Globus pallidus (tissue), 1 donor: ENCODE measurements at places on chromosomes 11 and 22.

DNA sequence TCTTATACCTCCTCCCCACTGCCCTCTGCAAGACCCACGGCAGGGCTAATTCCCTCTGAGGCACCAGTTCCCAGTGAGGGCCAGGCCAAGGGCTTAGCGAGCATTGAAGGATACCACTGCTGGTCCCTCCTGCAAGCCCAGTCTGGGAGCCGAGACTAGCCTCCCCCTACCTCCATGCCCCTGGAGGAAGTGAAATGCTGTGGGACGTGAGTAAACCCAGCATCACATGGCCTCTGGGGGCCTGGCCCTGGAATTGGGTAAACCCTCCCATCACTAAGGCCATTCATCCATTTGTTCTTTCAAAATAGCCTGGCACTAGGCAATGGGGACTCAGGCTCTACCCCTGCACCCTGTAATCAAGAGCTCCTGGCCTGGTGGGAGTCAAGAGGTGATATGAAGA is 24.7 kb downstream of the ARAP1 start:
- DNase-seq, result no peak

- DNase-seq, result no peak
These were observed 51.2 kb downstream of the KCNJ4 start for GRCh38 chr22:38403812-38404211.

GRCh38 chr22:37231406-37232139 is 12.5 kb downstream of the RAC2 start:
- no peak for DNase-seq

GRCh38 chr11:119175493-119176077 is 7.1 kb downstream of the NLRX1 start:
- DNase-seq, result no peak

DNA sequence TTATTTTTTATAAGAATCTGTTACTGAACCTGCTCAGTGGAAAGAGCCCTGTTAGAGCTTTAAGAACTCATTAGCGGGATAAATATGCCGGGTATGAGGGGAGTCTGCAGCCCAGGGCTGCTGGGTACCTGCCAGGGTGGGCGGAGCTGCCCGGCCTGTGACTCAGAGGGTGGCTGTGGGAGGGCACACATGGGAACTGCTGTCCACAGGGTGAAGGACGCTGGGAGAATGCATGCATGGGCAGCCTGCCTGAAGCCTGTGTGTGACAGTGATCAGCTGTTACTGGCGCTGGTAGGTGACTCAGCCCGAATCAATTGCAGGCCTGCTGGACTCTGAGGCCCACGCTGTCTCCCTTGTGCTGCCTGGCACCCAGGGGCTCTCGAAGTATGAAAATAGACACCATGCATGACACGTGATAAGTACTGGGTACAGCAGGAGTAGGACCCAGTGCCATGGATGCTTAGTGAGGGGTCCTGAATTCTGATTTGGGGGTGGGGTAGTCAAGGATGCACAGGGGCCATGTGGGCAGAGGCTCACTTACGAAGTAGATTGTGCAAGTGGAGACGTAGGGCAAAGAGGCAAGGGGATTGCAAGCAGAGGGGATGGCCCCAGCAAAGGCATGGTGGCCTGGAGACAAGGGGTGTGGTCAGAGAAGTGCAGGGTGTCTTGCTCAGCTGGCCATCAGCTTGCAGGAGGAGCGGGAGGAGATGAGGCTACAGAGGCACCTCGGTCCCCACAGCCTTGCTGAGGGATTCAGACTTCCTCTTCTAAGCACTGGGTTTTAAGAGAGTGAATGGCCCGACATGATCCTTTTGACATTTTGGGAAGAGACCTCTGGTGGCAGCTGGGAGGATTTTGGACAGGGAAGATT is 36.5 kb downstream of the GRIK4 start:
- DNase-seq, result peak; percentile 91

DNA sequence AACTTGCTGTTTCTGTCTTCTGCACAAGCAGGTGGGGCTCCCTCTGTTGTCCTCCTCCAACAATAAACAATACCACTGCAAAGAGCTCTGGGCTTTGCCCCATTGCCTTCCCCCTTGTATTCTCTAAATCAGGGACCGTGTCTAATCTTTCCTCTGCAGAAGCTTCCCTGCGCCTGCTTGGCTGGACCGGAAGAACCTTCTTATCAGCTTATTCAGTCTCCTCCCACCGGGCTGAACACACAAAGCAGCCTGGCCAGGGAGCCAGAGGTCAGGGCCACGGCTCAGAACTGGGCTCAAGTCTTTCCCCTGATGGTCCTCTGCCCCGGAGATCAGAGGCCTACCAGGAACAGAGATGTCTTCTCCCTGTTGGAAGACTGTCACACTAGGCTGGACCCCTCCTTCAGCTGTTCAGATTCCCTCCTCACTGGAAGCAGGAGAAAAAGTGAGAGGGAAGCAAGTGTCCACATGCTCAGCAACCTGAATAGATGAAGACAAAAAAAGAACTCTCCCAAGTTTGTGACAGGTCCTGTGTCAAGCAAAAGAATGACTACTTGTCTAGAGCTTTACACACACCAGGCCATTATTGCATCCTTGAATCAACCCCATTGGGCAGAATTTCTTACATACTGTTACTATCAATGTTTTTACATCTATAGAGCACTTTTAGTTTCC is 63.7 kb downstream of the RAB30 start:
- DNase-seq, result peak; percentile 81

DNA sequence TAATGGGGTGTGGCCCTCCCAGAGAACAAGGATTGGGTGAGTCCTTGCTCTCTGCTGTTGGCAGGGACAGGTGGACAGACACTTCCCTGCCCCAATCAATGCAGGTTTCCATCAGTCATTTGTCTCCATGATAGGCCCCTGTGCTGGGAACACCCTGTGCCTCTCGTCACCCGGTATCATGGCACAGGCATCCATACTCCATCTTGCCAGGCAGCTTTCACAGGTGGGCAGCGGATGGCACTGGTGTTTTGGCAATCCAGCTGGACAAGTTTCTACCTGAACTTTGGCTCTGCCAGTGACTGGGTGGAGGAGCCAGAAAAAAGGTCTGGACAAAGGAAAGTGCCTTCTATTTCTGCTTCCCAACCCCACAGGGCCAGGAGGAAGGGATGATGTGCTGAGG is 47.5 kb downstream of the TRIM29 start:
- DNase-seq, result no peak

- peak; percentile 29 for DNase-seq
These were observed 206.7 kb upstream of the TBCEL start for GRCh38 chr11:120817158-120817557.

DNA sequence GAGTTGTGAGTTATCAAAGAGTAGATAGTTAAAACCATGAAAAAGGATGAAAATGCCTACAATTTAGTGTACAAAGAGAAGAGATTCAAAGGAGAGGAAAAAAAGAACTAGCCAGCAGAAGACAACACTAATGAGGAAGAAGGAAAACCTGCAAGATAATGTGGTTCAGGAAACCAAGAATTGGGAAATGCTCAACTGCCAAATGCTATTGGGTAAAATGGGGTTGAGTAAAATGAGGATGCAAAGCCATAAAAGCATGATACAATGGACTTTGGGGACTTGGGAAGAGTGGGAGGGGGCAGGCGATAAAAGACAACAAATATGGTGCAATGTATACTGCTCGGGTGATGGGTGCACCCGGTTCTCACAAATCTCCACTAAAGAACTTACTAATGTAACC is 7.6 kb upstream of the OR52K2 start:
- DNase-seq, result no peak

DNA sequence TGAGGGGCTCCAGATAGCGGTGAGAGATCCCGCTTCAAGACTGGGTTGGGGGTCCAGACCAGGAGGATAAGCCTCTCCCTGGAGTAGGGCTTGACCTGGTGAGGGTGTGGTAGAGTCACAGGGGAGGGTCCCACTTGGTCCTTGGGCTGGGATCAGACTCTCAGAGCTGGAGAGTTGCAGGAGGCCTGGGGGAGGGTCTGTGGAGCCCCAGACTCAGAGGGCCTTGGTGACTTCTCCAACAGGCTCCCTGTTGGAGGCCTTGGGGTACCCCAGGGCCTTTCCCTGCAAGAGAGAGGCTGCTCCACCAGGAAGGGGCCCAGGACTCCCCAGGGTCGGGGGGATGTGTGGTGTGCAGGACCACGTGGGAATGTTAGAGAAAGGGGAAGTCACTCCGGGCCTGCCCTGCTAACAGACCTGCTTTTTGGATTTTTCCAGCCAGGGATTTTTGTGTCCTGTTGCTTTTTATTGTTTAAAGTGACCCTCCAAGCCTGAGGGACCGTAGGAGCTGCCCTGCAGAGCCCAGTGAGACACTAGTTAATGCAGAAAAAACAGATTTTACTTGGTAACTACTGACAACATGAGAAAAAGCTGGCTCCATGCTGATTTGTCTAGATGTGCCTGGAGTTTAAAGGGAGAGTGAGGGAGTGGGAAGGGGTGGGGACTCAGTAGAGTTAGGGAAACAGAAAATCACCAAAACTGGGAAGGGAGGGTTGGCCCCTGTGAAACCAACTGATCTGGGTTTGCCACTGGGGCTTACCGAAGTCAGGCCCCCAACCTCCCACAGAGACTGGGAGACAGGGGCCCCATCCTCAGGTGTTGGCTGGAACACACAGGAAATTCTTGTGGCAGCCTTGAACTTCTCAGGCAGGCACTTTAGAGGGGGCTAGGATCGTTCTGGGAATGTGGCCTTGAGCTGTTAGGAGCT is 801 bp upstream of the TXNRD2 start:
- DNase-seq, result no peak

- DNase-seq, result no peak
These were observed 150.1 kb downstream of the MN1 start for GRCh38 chr22:27651486-27651885.

DNA sequence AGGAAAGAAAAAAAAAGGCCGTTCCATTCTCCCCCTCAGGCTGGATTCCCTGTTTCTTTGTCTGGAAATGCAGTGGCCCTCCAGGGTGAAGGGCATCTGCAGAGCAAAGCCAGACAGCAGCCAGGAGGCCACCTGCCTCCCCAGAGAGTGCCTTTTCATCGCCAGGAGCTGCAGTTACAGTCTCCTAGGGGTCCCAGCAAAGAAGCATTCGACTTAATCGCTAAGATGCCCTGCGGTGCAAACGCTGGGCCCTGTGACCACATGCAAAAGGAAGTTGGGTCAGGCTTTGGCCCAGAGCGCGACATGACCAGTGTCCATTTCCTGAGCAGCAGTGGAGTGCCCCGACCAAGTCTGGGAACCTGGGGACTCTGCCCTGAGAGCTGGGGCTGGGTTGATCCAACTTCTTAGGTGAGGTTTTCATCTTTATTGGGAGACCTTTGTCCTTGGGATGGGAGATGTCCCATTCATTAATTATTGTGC is 304.6 kb downstream of the OPCML start:
- no peak for DNase-seq

DNA sequence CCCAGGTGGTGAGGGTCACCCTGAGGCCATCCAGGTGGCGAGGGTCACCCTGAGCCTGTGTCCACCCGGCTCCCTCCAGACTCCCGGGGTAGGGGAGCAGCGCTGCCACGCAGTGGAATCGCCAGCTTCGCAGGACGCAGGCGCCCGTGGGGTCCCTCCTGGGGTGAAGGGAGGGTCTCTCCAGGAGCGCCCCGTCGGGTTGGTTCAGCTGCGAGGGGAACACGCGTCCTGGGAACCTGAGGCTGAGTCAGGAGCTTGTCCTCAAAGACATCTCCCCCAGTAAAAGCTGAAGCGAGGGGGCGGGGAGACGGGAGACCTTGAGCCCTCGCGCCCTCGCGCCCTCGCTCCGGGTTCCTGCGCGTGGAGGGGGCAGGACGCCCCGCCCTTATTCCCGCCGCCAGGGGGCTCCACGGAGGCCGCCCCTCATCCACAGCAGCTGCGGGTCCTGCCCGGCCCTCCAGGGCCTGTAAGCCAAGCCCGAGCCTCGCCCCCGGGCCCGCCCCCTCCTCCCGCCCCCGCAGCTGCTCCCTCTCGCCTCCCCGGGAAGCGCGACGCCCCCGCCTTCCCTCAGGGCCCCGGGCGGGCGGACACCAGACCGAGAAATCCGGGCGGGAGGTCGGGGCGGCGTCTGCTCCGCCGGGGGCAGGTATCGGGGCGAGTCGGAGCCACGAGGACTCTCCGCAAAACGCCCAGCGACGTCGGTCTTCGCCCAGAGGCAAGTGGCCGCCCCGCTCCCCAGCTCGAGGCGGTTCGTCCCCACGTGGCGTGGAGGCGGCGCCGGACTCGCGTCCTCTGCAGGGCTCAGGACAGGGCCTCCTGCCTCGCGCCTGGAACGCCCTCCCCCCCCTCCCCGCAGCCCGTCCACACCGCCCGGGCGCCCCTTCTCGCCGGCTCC is 22.8 kb downstream of the PIM3 start:
- no peak for DNase-seq

DNA sequence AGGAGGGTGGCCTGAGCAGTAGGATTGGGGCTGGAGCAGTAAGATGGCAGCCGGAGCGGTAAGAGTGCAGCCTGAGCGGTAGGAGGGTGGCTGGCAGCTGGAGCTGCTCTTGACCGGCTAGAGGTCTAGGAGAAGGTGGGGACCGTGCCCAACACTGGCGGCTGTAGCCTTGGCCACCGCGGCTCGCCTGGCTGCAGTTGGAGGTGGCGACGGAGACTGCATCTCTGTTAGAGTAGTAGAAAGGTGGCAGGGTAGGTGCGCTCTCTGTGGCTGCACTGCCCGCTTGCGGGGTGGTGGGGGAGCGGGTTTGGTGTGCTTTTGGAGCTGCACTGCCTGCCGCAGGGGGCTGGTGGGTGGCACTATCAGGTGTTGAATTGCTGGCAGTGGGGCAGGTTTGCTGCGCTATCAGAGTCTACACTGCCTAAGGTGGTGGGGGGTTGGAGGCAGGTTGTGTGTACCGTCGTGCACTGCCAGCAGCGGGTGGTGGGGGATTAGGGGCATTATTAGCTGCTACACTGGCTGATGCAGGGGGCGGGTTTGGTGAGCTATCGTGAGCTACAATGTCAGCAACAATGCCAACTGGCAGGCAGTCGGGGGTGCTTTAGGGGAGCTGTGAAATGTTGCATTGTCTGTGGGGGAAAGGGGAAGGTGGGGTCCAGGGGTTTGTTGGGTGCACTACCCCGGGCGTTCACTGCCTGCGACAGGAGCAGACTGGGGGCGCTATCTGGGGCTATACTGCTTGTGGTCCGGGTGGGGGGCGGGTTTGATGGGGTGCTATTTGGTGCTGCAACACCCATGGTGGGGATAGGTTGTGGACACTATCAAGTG is 4461.3 kb upstream of the OR11H1 start:
- DNase-seq, result no peak

GRCh38 chr22:29299136-29299900 is 7.1 kb upstream of the GAS2L1 start:
- no peak for DNase-seq

GRCh38 chr11:16114978-16115871 is 241.1 kb downstream of the SOX6 start:
- DNase-seq, result no peak

- no peak for DNase-seq
These were observed 525 bp downstream of the CSDC2 start for GRCh38 chr22:41561335-41561734.

- no peak for DNase-seq
These were observed 4.8 kb upstream of the OR8H1 start for GRCh38 chr11:56296898-56297297.

GRCh38 chr11:80958361-80958760 is 1517.5 kb upstream of the TENM4 start:
- DNase-seq, result no peak

DNA sequence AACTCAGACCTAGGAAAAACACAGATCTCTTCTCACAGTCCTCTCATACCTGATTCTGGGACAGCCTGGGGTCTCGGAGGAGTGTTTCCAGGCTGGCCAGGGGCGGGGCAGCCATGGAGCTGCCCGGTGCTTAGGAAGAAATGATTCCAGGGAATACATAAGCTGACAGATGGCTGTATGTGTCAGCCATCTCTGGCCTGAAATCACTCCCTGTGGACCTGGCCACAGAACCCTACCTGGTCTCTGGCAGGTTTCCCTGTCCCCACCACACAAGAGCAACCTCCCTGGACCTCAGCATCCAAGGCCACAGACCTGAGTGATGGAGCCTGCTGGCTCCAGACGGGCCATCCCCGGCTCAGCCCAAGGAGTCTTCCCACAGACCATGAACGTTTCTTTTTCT is 10.0 kb downstream of the GGA1 start:
- no peak for DNase-seq

- no peak for DNase-seq
These were observed 217.8 kb downstream of the KIRREL3 start for GRCh38 chr11:126782810-126783209.
